Hematopoietic multipotent progenitor cell treated with erythropoietin and hydrocortisone succinate and interleukin-3 and kit ligand, for 17 days (in vitro differentiated cells): ENCODE measurements at places on chromosomes 3 and 15.

DNA sequence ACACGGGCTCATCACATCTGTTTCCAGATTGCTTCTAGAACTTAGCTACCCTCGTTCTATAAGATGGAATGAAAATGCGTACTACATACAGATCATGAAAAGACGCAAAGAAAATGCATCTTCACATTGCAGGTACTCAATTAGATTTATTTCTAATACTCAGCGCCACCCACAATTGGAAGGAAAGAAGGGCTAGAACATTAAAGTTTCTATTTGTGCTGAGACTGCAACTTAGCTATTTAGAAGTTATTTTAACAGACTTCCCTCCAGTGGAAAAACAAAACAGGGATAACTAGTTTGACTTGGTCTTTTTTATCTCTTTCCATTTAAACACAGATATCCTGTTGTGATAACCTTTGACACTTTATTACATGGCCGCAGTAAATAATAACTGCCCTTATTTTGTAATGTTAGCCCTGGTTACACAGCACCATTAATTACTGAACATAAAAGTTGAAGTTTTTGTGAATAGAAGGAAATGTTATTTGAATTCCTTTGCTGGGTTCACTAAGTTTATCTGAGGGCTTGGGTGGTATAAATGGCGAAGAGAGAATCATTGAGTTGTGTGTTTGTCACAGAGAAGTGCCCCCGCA is 86.9 kb upstream of the SLC25A26 start:
- DNase-seq: no peak

GRCh38 chr3:141266797-141267555 is 35.4 kb downstream of the PXYLP1 start:
- no peak for DNase-seq

GRCh38 chr15:101407439-101407838 is 82.1 kb downstream of the PCSK6 start:
- DNase-seq: no peak

GRCh38 chr15:94174399-94174802 is 57.0 kb upstream of the MCTP2 start:
- DNase-seq: no peak

GRCh38 chr15:45790325-45790943 is 155.6 kb downstream of the SQOR start:
- no peak for DNase-seq

DNA sequence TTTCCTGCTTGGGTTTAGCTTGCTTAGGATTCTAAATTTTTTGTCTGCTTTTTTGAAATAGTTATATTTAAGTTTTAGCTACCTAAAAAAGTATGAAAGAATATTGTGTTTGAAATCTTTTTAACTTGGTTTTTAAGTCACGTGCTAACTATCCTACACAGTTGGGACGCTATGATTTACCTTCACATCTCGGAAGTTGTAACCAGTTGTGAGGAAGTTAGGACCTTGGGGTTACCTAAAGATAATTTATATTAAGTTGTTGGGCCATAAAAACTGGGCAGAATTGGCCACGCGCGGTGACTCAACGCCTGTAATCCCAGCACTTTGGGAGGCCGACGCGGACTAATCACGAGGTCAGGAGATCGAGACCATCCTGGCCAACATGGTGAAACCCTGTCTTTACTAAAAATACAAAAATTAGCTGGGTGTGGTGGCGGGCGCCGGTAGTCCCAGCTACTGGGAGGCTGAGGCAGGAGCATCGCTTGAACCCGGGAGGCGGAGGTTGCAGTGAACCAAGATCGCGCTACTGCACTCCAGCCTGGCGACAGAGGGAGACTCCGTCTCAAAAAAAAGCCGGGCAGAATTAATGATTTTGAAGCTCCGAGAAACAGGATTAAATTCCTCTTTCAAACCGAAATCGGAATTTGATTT is 1.0 kb downstream of the ZFAND6 start:
- DNase-seq: peak; percentile 74

DNA sequence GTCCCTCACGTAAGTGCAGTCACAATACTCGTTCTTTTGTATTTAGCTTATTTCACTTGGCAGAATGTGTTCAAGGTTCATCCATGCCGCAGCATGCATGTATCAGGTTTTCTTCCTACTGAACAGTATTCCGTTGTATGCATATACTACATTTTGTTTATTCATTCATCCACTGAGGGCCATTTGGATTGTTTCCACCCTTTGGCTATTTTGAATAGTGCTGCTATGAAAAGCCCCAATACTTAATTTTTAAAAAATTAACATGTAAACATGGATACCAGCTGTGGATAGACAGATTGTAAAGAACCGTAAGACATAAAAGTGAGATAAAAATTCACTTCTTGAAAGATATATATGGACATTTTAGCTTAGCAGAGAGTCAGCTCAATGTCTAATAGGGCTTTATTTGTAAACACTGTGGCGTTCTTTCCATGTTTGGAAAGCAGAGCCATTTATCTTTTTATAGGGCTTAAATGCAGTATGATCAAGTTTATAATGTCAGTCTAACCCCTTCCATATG is 115.9 kb downstream of the VPS8 start:
- no peak for DNase-seq

DNA sequence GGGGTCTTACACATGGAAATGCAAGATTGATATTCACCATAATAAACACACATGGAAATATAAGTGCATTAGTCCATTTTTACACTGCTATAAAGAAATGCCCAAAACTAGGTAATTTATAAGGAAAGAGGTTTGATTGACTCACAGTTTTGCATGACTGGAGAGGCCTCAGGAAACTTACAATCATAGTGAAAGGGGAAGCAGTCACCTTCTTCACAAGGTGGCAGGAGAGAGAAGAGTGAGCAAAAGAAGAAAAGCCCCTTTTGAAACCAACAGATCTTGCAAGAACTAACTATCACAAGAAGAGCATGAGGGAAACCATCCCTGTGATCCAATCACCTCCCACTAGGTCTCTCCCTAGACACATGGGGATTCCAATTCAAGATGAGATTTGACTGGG is 111.7 kb upstream of the TP63 start:
- DNase-seq: no peak

GRCh38 chr15:39419651-39420050 is 161.2 kb upstream of the THBS1 start:
- no peak for DNase-seq

GRCh38 chr15:23897091-23897490 is 210.0 kb upstream of the NDN start:
- DNase-seq: no peak

DNA sequence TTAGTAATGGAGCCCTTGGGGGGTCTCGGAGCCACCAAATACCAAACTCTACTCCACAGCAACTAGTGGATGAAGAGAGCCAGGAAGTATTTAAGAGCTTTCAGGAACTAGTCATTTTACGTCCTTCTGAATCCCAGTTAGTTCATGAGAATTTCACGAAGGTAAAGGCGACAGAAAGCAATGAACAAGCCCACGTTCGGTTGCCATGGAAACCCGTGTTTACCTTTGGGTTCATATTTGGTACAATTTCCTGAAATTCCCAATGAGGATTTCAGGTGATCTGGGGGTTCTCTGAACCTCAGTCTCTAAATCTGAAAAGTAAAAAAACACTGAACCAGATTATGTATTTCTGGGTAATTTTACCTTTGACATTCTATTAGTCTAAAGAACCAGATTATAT is 93.0 kb downstream of the BDH1 start:
- no peak for DNase-seq

DNA sequence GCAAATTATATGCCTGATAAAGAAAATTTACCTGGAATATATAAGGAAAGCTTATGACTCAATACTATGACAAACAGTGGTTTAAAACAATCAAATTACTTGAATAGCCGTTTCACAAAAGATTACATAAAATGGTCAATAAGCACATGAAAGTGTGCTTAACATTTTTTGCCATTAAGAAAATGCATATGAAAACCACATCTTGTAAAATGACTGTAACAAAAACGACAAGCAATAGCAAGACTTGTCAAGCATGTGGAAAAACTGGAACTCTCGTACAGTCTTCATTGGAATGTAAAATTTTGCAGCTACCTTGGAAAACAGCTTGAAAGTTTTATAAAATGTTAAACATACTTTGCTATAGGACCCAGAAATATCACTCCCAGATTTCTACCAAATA is 1110.3 kb downstream of the NAALADL2 start:
- no peak for DNase-seq

DNA sequence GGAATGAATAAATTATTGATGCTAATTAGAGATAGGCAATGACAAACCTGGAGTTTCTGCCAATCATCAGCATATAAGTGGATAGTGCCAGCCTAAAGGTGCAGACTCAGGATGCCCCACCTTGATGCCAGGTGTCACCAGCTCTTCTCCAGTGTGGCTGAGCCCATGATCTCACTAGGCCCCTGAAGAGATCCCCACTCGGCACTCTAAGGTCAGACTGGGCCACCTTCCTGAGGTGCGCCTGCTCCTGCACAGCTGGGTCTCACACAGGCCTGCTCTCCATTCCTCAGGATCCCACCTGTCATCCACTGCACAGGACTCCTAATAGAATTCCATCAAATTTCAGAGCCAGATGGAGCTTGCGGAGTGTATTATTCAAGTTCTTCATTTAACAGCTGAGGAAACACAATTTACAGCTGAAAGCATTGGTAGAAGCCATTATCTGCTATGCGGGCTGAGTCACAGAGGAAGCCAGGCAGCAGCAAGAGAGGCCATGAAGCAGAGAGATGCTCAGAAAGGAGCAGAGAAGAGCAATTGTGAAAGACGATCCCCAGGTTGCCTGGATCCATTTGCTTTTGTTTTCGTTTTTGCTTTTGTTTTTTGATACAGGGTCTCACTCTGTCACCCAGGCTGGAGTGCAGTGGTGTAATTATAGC is 25.1 kb upstream of the FSTL1 start:
- no peak for DNase-seq

DNA sequence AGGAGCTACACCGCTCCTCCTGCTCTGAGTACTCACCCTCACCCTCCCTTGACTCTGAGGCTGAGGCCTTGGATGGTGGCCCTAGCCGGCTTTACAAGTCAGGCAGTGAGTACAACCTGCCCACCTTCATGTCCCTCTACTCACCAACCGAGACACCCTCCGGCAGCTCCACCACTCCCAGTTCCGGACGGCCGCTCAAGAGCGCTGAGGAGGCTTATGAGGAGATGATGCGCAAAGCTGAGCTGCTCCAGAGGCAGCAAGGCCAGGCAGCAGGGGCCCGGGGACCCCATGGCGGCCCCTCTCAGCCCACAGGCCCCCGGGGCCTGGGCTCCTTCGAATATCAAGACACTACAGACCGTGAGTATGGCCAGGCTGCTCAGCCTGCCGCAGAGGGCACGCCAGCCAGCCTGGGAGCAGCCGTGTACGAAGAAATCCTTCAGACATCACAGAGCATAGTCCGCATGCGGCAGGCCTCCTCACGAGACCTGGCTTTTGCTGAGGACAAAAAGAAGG is 21.2 kb upstream of the APEH start:
- no peak for DNase-seq

GRCh38 chr3:171256445-171257250 is 203.6 kb downstream of the TNIK start:
- DNase-seq: no peak
